Activated CD8-positive, alpha-beta memory T cell treated with anti-CD3 and anti-CD28 coated beads for 1 hour (primary cell): ENCODE measurements at places on chromosomes 4 and X.

- DNase-seq: no peak
These were observed 23.1 kb downstream of the MAGEA8 start for GRCh38 chrX:149903889-149904748.

DNA sequence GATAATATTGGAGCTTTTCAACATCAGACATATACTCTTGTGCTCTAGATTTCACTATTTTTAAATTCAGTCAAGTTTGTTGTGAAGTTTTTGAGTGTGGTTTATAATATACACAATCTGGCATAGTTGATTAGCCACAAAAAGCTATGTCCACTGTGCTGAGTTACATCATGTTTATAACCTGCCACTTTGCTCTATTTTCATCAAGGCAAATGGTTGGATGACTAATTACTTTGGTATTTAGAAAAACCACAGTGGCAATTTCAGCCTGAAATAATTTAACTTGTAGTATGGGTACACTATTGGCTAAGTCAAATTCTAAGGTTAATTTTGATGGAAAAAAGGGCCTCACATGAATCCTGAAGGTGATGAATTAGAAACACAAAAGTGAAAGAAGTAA lies 262.6 kb downstream of the C4orf33 start:
- no peak for DNase-seq

GRCh38 chr4:151674804-151675391 lies 85.9 kb downstream of the GATB start:
- no peak for DNase-seq

DNA sequence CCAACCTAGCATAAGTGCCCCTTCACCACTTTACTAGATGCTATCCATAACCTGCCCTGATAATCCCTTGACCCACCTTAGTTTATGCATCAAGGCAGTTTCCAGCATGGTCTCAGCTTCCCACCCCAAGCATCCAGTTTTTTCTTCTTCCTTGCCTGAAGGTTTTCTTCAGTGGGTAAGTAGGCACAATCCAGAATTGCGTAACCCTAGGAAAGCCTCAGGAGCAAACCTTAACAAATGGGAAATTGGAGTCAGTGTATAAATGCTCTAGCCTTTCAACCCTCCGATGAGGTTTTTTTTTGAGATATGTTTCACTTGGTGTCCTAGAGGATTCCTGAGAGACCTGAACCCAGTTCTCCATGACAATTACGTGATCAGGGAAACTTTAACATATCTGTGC lies 614.0 kb upstream of the BOD1L1 start:
- no peak for DNase-seq

- no peak for DNase-seq
These were observed 31.7 kb upstream of the MFAP3L start for GRCh38 chr4:170057866-170058265.

GRCh38 chr4:151219091-151219490 lies 57.9 kb upstream of the PRSS48 start:
- DNase-seq: no peak
